Natural killer cell treated with Interleukin-12 subunit alpha and Interleukin-12 subunit beta and Interleukin-15 and Interleukin-18, amount 100 ng/mL, for 72 hours (primary cell): ENCODE measurements at places on chromosomes 1 and 21. TPM values are rescaled to one million over a fixed set of nuclear protein-coding genes. Genes with fewer than 3 reads are reported as not detected.

GRCh38 chr1:230610589-230610988, 31.7 kb upstream of the COG2 start:
- DNase-seq, result no peak

Gene AHCYL1
- 47.8 TPM for total RNA-seq

Gene NR5A2
- total RNA-seq, result 0.11 TPM

GRCh38 chr1:57722285-57722978, 298.6 kb upstream of the DAB1 start:
- DNase-seq, result no peak

DNA sequence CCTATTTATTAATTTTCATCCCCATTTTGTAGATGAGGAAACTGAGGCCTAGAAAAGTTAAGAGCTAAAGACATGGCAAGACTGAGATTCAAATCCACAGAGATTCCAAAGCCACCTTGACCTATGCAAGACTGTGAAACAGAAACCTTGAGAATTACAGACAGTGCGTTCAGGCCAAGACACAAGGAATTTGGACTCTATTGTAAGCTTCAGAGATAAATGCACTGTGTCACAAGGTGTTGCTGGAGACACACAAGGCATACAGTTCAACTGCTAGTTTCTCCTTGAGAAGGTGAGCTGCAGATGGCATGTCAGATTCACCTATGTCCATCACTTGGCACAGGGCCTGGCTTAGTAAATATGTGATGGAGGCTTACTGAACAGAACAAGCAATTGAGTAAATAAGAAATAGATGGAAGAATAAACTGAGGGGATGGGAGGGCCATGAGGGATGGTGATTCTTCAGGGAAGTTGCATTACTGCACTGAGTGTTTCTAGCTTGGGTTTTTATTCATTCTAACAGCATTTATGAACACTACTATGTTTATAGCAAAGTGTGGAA, 215.0 kb downstream of the DAB1 start:
- no peak for DNase-seq

Gene SLAMF9
- not detected for total RNA-seq

Gene IL22RA1
- not detected for total RNA-seq

Gene KCNQ4
- 0.56 TPM for total RNA-seq

DNA sequence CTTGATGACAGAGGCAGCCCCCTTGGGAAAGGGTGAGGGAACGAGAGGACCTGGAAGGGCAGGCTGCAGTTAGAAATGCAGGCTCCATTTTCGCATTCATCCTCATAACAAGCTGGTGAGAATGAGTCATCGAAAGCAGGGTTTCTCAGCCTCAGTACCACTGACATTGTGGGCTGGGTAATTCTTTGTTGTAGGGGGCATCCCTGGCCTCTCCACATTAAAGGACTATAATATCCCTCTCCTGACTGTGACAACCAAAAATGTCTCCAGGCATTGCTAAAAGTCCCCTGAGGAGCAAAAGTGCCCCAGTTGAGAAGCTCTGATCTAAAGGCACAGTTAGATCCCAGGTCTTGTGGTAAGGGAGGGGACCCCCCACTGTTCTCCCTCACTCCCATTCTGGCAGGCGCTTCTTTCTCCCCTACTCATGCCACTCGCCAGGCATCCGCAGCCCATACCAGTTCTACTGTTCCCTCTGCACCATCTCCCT, 20.4 kb downstream of the KCNN3 start:
- DNase-seq, result no peak

GRCh38 chr1:197928849-197929336, 11.7 kb downstream of the LHX9 start:
- no peak for DNase-seq
